ENCODE measurements at places on chromosomes 16 and 17.
A peak's percentile ranks its signal among the peaks of the same experiment; 100 is the strongest.

DNA sequence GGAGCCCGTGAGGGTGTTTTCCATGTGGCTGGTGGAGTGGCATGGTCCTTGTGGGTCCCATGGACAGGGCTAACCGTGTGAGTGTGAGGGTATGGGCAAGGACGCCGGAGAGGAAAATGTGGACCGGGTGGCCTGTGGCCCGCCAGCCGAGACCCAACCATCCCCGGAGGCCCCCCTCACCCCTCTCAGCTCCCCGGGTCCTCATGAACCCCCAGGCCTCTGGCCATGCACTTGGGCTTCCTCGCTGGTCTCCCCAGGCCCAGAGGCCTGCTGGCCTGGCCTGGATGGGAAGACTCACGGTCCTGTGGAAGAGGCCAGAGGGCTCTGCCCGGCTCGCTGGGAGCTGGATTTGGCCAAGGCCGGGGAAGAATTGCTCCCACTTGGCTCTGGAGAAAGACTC lies 13.1 kb downstream of the RAP1GAP2 start:
- no peak for DNase-seq

DNA sequence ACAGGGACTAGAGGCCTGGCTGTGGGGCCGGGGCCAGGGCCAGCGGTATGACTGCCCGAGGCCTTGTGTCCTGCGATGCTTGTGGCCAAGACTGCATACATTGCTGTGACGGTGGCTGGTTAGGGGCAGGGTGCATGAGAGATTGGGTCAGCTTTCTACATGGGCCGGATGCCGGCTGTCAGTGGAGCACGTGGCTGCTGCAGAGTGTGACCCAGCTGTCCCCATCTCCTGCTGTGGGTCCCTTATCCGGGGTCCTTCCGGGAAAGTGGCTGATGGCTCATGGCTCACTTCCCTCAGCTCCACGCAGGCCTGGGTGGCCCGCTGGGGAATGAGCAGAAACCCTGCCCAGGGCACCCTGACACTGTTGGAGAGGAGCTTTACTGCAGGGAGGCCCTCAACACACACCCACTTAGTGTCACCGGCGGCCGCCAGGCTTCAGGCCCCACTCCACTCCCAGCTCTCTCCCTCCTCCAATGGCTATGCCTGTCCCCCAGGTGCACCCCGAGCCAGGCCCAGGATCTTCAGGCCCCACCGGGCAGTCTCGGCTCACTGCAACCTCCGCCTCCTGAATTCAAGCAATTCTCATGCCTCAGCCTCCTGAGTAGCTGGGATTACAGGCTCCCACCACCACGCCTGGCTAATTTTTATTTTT lies 808 bp upstream of the RGS11 start:
- DNase-seq = no peak

DNA sequence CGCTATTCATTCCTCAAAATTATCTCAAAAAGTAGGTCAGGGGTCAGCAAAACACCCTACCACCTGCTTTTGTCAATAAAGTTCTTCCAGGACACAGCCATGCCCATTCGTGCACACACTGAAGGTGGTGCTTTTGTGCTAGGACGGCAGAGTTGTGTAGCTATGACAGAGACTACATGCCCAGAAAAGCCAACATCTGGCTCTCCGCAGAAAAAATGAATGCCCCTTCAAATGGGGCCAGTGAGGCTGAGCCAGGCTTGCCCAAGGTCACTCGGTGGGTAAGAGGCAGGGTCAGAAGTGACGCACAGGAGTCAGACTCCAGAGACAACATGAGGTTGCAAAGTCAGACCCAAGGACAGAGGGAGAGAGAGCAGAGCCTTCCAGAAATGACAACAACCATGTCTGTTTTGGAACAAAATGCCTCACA lies 200.1 kb downstream of the XYLT1 start:
- DNase-seq = no peak

- DNase-seq = no peak
Measured at GRCh38 chr16:57613514-57613913, 14.9 kb upstream of the ADGRG1 start.

DNA sequence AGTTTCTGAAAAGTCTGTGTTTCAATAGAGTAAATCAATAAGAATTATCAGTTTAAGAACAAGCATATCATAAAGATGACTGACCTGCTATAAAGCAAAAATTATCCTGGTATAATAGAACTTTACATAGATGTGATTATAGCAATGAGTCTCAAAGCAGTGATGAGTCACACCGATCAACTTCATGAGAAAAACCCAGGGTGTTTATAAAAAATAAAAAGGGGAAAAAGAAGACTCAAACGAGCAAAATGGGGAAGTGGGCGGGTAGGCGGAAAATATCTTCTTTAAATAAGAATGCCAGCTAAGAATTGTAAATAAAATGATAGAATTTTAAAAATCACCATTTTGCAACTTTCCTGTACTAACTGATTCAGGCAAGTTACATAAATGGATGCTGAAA lies 46.8 kb downstream of the BRIP1 start:
- no peak for DNase-seq

DNA sequence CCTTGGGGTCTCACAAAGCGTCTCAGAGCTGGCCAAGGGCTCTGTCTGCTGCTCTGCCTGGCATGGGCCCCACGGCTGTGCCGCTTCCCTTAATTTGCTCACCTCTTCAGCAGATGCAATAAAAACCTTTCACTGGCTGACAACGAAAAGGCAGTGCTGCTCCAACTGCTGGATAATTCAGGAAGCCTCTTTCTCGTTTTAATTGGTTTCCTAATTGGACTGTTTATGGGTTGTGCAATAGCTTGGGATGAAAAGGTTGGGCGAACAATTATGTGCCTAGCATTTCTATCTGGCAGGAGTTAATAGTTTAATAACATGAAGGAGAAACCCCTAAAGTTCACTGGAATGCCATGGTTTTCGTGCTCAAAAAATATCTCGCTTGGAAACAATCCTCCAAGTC lies 234.1 kb upstream of the IRX5 start:
- no peak for DNase-seq

- no peak for DNase-seq
Measured at GRCh38 chr16:48860341-48860740, 250.4 kb upstream of the N4BP1 start.

- DNase-seq = no peak
Measured at GRCh38 chr16:27543801-27544200, 5.9 kb downstream of the GTF3C1 start.

DNA sequence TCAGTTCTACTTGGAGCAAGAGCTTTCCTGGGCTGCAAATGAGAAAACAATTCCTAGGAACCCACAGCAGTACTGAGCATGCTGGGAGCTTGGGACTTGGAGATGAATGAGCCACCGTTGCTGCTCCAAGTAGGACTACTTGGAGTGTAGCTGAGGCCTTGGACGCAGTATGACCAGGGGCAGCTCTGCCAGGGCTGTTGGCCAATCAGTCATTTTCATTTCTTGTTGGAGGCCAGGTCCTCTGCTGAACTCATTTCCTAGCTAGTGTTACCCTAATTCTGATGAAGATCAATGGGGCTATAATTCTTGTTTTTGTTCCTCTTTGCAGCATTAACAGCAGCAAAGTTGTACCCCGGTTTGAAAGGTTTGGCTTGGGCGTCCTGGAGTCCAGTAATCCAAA lies 8.0 kb upstream of the LGALS9 start:
- DNase-seq = no peak

GRCh38 chr17:47831003-47831933 lies at the start of the genes LRRC46 and MRPL10:
Gene LRRC46 (plus strand): TSS chr17:47831670. CDS start chr17:47831990, 320 bp downstream.
Gene MRPL10 (minus strand): TSS chr17:47831541. CDS start chr17:47831511, 30 bp downstream.
- peak; percentile 97 for DNase-seq

DNA sequence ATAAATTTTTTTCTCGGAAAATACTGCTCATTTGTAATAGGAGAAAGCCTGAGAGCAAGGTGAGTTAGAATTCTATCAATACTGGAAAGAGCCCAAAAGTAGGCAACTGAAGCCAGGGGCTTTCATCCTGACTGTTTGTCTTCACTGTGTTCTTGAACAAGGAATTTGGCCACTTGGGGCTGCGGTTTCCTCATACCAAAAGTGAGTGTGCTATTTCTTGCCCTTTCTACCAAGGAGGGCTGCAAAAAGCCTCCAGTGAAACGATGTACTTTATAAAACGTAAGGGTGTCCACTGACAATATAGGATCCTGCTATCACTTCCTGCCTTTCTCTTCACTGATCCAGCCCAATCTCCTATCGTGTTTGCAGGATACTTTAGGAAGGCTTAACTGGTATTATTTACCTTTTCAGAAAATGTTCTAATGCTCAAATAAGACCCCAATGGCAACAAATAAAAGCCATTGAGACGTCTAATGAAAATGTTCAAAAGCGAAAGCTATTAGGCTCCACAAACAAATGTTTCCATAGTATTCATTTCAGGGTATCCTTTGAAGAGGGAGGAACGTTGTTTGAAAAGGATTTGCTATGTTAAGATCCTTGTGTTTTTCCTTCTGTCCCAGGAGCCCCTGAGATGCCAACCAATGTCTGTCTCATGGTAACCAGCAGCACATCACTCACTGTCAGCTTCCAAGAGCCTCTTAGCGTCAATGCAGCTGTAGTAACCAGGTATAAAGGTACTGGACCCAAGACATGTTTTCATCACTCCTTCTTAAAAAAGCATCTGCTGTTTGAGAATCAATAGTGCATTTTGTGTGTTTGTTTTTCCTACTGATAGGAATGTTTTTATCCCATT lies 219.3 kb upstream of the NOG start:
- no peak for DNase-seq

- no peak for DNase-seq
Measured at GRCh38 chr17:15403276-15403939, 62.0 kb upstream of the TEKT3 start.

DNA sequence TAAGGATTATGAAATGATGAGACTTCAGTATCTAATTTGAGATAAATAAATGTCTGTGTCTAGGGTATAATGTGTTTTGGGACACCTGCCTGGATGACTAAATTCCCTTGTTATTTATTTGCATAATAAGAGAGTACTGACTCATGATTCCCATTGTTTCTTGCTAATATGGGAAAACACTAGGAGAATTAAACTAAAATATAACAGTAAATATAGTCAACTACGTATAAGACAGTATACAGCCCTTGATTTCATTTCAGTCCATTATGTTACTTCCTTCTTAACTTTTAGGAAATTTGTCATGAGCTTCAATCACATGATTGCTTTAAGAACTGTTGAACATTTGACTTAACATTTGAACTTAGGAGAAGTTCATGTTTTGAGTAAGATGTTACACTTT lies 62.4 kb downstream of the VMP1 start:
- no peak for DNase-seq

- no peak for DNase-seq
Measured at GRCh38 chr16:13154799-13155198, 253.4 kb downstream of the SHISA9 start.

GRCh38 chr16:57744642-57744903 lies 9.0 kb downstream of the KATNB1 start:
- DNase-seq = no peak

GRCh38 chr17:16940116-16940881 lies 31.6 kb downstream of the TNFRSF13B start:
- DNase-seq = no peak

GRCh38 chr17:58334661-58335060 lies 6.1 kb upstream of the TSPOAP1 start:
- no peak for DNase-seq

DNA sequence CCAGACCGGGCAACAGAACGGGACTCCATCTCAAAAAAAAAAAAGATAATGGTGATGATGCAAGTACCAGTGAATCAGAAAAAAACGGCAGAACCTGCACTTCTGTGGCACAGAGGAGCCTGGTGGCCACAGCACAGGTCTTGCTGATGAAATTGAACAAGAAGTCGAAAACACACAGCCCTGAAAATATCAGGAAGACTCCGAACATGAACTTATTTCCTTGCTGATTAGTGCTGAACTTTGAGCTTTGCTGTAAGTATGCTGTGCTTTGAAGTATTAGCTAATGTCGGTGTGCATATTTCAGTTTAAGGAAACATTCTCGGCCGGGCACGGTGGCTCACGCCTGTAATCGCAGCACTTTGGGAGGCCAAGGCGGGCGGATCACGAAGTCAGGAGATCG lies 10.9 kb upstream of the MYO15B start:
- no peak for DNase-seq

DNA sequence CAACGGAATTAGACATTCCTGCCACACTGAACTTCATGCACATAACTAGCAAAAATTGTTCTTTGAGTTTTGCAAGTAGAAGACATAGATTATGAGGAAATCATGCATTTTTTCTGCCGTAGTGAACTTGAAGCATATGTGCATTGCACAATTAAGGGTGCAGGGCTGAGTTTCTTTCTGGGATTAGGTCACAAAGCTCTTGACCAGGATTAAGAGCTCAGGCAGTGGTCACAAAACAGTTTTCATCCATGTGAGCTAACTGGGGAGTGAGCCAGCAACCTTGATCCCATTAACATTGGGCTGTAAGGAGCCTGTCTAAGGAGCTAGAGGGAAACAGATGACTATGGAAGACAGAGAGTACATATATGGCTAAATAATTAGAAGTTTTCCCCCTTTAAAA lies 143.7 kb downstream of the PMP22 start:
- DNase-seq = no peak

DNA sequence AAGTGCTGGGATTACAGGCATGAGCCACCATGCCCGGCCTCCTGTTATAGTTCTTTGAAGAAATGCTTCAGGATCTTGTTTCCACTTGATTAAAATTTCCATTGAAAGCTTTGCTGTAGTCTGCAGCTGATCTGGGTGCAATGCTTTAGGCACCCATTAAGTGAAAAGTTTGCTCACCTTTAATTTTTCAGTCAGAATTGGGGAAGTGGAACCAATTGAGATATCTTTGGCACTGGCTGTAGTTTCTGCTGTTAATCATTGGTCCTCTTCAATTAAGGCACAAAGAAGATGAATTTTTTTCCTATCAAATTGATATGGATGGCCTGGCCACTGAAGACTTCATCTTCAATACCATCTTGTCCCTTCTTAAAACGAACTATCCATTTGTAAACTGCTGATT lies 336.1 kb upstream of the TBX2 start:
- DNase-seq = no peak

DNA sequence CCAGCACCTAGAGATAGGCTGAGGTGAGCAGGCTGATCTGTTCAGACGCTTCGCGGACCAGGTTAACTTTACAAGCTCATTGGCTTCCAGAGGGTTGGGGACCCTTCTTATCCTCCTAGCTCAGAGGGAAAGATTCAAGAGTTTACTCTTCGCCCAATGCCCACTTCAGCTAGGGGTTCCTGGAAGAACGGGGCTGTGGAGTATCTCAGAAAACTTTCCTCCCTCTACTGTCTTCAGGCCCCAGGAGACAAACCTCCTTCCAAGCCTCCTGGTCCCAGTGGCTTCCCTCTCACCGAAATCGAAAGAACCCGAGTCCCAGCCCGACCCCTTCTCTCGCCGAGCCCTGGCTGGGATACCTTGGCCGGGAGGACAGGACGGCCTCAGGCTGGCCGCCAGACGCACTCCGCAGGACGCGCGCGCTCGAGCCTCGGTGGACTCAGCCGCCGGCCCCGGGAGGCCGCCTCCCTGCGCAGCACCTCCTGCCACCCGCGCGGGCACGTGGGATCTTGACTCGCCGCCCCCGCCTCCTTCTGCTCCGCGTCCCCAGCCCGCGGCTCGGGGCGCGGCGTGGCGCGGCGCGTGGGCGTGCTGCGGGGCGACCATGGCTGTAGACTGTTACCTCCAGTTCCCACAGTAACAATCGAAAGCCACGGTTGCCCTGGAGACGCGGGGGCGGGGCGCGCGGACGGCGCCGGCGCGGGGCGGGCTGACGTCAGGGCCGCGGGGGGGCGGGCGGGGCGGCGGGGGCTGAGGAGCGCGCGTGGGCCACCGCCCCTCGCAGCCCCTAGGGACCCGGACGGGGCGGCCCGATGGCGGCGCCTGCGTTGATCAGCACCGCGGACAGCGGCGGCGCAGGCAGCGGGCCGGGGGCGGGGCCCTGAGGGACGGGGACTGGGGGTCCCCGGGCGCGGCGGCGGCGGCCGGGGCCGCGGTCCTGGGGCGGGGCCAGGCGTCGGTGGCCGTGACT lies 5.3 kb upstream of the HIC1 start:
- DNase-seq = peak; percentile 95

GRCh38 chr16:85948138-85948509 lies 49.2 kb downstream of the IRF8 start:
- DNase-seq = no peak
